NCI-H526 treated with DMSO at 0.1 percent for 48 hours (cell line): ENCODE measurements at places on chromosomes 6 and 20.

- DNase-seq, result no peak
Observed at GRCh38 chr20:38191654-38192053, 26.6 kb upstream of the TGM2 start.

DNA sequence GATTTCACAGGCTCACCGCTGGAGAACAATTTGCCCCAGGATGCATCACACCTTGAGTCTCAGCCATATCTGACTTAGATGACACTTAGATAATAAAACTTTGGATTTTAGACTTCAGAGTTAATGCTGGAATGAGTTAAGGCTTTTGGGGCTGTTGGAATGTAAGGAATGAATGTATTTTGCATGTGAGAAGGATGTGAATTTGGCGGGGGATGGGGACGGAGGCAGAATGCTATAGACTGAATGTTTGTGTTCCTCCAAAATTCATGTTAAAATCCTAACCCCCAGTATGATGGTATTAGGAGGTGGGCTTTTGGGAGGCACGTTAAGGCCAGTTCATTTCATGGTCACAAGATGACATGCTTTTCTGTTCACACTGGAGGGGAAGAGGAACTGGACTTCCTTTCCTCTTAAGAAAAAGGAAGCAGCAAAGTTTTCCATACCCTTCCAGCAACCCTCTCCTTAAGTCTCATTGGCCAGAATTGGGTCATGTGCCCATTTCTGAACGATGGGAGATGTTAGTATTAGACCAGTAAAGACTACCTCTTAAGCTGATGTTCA is 5.8 kb upstream of the SRXN1 start:
- DNase-seq, result no peak

GRCh38 chr20:50089787-50090177 is 23.2 kb downstream of the UBE2V1 start:
- no peak for DNase-seq

GRCh38 chr20:56460459-56460858 is 8.0 kb upstream of the RTF2 start:
- no peak for DNase-seq

DNA sequence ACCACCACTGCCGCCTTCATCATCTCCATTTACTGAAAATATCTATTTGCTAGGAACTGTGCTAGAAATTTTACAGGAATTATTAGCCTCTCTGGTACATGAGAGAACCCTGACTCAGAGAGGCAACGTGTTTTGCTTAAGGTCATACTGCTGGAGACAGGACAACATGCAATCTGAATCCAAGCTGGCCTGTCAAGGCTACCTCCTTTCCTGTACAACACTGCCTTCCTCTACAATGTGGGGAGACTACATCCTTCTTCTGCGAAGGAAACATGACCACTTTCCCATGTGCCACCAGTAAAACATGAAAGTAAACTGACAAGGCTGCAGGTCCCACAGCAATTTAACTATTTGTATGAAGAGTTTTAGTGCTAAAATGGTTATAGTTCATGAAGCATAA is 200.9 kb downstream of the BACH2 start:
- DNase-seq, result no peak

DNA sequence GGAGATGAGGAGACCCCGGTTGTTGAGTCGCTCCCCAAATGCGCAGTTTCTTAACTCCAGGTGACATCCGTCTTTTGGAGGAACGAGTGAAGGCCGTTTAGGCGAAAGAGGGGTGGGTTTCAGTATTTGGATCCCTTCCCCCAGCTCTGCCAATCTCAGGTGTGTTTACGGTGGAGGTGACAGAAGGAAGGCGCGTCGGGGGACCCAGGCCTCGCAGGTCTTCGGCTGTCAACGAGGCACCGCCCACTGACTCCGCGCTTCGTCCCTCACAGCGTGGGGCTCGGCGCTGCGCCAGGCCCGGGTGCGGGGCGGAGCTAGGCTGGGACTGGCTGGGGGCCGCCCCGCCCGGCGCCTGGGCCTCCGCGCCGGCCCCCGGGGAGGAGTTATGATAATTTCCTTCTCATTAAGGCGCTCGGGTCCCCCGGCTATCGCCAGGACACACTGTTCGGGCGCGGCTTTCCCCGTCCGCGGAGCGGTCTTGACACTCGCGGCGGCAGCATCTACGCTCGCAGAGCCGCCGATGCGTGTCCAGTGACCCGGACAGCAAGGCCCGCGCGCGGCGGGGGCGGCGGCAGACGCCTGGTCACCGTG is at the start of gene TFAP2C:
Gene TFAP2C, plus strand, starts transcription at position 434 of the 591 bp plus-strand sequence. CDS start 239 bp downstream, outside the sequence.
- DNase-seq, result peak; percentile 89

GRCh38 chr6:137819740-137820139 is 47.3 kb upstream of the TNFAIP3 start:
- DNase-seq, result no peak

DNA sequence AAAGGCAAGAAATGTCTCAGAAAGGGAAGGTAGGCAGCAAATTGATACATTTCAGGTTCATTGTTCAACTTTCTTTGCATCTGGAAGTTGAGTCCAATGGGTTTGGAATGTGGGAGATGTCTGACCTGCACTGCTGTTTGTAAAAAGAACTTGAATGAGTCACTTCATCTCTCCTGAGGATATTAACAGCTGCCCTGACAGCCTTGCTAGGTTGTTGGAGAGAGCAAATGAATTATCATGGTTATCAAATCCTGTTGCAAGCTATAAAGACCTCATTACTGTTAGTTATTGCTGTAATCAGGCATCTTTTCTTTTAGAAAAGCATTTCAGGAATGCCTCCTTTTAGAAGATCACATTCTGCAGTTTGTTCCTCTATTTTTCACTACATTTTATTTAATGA is 23.0 kb upstream of the FLRT3 start:
- no peak for DNase-seq
